Spinal cord (tissue), 10 donors: ENCODE measurements at places on chromosomes 7 and 10. TPM values are rescaled to one million over a fixed set of nuclear protein-coding genes. Genes with fewer than 3 reads are reported as not detected.

- no peak for DNase-seq
Measured at GRCh38 chr7:69129524-69129923, 468.8 kb upstream of the AUTS2 start.

- DNase-seq: peak; percentile 20
Measured at GRCh38 chr7:97845622-97846203, 26.5 kb downstream of the ASNS start.

DNA sequence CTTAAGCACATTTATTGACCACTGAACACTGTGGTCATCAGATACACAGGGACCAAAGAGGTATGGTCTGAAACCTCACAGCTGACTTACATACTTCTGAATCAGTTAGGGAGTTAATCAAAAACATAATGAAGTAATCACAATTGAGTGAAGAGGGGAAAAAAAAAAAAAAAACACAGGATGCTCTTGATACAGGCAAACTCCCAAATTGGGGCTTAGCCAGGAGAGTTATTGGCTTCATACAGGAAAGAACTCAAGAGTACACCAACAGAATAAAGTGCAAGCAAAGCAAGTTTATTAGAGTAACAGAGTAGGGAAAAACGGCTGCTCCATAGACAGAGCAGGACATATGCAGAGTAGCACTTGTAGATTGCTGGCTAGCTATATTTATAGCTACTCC is 917.0 kb downstream of the CNTNAP2 start:
- DNase-seq: no peak

DNA sequence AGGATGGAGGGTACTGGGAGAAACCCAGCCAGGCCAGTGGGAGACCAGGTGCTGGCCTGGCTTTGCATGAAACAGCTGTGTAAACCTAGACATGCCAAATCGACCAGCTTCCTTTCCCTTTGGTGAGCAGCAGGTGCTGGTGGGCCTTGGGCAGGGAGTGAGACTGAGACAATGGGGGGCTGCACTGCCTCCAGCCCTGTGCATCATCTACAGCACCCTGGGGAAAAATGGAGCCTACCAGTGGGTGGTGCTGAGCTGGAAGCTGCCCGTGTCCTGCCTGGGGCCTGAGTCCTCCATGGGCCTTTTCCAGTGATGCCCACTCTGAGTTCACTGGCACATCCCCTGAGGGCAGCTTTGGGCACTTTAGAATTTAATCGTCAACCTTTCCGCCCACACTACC is 19.2 kb upstream of the DDC start:
- DNase-seq: no peak

DNA sequence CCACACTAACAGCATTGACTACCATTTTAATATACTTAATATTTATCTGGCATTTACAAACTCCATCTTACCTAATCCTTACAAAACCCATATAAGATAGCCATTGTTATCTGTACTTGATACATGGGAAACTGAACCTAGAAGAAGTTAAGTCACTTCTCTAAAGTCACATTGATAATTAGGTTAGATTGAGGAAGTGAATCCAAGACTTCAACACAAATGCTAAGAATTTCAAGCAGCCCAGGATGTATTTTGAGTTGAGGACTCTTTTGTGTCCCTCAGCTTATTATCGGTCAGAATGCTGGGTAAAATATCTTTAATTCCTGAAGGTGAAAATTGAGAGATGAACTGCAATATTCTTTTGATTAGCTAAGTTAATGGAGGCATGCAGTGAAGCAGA is 465.5 kb downstream of the PHTF2 start:
- DNase-seq: no peak

CLDN4 gene
- 0.20 TPM for total RNA-seq

DNA sequence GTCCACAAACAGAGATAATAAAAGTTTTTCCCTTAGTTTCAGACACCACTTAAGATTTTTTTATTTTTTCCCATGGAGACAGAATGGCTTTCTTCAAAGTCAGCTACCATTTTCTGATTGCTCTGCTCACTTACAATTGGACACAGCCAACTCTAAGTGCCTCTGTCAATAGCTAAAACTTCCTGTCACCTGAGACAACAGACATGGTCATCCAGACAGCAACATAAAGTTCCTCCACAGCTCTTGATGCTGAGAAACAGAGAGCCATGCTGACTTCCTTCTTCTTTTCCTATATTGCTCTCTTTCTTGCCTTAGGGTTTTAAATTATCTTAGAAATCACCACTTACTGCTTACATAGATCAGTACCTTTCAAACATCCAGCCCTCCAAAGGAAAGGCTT is 12.0 kb downstream of the ZNF800 start:
- no peak for DNase-seq

GRCh38 chr7:106246902-106247711 is 37.7 kb downstream of the NAMPT start:
- DNase-seq: no peak

- DNase-seq: no peak
Measured at GRCh38 chr7:936386-937054, 18.0 kb downstream of the ADAP1 start.

DNA sequence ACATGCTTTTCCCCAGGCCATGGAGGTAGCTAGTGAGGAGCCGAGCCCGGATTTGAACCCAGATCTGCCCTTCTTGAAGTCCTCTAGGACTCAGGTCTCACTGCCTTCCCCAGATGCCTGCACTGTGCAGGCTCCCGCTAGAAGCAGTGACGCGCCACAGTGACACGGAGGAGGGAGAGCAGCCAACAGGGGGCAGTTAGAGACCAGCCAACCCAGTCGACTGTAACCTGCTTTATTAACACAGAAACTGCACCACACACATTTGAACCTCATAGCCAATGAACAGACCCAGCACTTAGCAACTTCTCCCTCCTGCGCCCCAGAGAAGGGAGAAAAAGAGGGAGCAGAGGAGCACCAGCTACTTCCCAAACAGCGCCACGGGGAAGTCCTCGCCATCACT is 27.4 kb downstream of the PILRA start:
- peak; percentile 1 for DNase-seq

PAPOLB gene
- total RNA-seq: 0.94 TPM

- no peak for DNase-seq
Measured at GRCh38 chr10:93755443-93756116, 2.2 kb upstream of the LGI1 start.

- no peak for DNase-seq
Measured at GRCh38 chr10:110445871-110446270, 51.8 kb upstream of the DUSP5 start.

GJD4 gene
- 0.20 TPM for total RNA-seq

GRCh38 chr7:104130726-104131125 is 77.1 kb downstream of the ORC5 start:
- no peak for DNase-seq

NCF1 gene
- total RNA-seq: 2.8 TPM

- DNase-seq: no peak
Measured at GRCh38 chr10:29450405-29450804, 161.5 kb downstream of the LYZL1 start.

GRCh38 chr7:66741-67140 is 125.6 kb upstream of the FAM20C start:
- no peak for DNase-seq

DNA sequence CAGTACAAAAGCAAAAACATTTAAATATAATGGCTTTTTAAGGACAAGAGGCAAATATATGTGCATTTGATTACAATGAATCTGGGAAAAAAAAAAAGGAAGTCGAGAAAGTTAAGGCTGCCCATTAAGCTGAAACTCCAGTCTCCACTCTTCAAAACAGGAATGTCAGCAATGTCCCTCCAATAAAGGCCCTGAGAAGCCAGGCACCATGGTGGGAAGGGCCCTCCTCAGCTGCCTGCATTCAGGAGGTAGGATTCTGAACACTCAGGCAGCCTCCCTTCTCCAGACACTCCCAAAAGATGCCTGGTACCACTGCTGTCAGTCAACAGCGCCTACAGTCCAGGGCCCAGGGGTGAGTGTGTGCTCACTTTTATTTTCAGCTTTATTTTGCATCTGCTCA is 121.3 kb upstream of the MGMT start:
- DNase-seq: no peak

DNA sequence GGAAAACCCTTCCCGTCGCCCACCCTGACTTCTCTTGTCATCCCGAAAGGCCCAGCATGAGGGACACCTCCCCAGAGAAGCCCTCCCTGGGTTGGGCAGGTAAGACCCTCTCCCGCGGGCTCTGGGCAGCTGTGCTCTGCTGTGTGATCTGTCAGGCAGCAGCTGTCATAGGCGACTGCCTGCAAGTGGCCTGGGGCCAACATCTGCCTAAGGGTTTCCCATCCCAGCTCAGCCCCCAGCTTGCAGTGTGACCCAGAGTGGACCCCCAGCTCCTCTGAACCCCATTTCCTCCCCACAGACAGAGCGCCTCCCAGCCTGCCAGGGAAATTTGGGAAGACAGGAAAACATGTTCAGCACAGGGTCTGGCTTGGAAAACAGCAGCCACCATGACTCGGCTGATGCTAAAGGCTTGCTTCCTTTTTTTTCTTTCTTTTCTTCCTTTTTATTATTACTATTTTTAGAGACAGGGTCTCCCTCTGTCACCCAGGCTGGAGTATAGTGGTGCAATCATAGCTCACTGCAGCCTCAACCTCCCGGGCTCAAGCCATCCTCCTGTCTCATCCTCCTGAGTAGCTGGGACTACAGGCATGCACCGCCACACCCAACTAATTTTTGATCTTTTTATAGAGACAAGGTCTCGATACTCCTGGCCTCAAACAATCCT is 18.3 kb upstream of the TNRC18 start:
- DNase-seq: no peak

DNA sequence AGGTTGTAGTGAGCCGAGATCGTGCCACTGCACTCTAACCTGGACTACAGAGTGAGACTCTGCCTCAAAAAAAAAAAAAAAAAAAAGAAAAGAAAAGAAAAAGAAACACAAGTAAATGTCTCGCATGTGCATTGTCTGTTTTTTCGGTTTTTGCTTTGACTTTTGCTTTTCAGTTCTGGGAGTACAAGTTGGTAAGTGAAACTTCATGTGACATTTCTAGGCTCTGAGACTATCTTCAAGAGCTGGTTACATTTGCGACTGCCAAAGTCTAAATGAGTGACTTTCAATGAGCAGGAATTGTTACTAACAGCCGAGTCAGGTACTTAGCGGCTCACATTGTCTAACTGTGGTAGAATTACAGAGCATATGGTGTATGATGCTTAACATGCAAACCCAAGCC is 107.0 kb upstream of the CELF2 start:
- DNase-seq: no peak

GTPBP4 gene
- total RNA-seq: 31.9 TPM

GRCh38 chr7:68457481-68457880 is 1140.8 kb upstream of the AUTS2 start:
- DNase-seq: no peak

METTL27 gene
- total RNA-seq: 0.79 TPM

PRF1 gene
- total RNA-seq: 0.44 TPM

DNA sequence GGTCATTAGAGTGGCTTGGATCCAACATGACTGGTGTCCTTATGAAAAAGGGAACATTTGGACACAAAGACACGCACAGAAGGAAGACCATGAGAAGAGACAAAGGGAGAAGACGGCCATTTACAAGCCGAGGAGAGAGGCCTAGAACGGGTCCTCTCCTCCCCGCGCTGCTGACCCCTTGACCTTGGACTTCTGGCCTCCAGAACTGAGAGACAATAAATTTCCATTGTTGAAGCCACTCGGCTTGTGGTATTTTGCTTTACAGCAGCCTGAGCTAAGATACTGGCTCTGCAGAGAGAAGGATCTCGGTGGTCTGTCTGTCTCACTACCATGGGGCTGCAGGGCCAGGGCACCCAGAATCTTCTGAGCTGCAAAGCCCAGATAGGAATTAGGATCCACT is 38.1 kb upstream of the ECHDC3 start:
- DNase-seq: no peak

GRCh38 chr10:18505456-18506118 is 145.8 kb downstream of the NSUN6 start:
- DNase-seq: no peak

- no peak for DNase-seq
Measured at GRCh38 chr10:116121640-116122525, 151.1 kb downstream of the GFRA1 start.

TLX1 gene
- not detected for total RNA-seq

DNA sequence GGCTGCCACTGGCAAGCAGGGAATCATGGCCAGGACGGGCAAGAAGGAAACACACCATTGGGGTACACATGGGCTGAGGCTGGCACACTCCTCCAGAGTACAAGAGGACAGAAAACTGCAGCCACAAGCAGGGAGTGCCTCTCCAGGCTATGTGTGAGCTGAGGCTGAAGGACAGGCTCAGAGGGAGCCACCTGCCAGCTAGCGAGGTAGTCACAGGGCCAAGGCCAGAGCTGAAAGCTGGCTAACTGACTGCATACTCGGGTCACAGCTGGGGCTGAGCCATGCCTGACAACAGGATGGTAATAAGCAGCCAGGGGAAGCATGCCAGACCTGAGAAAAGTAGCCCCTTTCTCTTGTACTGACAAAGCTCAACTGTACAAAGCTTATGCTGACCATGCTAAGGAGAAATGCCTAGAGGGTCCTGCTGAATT is 52.0 kb downstream of the KIF5B start:
- DNase-seq: peak; percentile 35

GIMAP8 gene
- 4.7 TPM for total RNA-seq

DNA sequence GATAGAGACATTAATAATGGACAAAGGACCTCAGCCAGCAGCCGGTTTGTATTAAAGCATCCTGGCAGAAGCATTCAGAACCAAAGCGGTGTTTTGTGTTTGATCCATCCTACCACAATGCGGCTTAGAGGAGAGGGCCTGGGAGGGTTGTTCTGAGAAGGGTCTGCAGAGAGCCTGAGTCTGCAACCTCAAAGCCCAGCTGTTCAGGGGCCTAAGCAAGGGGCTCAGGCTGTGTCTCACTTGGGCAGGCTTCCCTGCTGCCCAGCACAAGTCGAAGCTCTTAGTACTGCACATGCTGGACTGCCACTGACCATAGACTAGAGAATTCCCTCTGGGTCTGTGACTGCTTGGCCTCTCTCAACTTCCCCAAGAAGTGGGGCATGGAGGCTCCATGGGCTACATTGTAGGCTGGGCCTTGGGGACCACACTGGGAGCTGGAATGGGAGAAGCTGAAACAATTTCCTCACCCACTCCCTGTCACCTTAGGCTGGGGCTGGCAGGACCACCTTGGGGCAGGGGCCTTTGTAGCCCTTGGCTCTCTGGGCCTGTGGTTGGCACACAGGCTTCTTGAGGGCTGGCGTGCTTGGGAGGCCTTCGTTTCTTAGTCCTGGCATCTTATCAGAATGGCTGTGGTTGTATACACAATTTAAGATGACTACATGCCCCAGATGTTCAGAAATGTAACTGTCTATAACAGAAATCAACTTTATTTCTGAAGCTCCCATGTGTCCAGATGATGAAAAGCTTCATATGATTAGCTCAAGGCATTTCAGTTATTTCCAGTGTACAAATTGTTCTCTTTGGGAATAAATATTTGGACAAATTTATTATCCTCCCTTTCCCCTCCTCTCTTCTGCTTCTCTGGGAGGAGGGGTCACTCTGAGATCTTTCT is 44.5 kb downstream of the LRRC18 start:
- no peak for DNase-seq

PON3 gene
- total RNA-seq: 3.5 TPM

NPSR1 gene
- total RNA-seq: 0.59 TPM

DNA sequence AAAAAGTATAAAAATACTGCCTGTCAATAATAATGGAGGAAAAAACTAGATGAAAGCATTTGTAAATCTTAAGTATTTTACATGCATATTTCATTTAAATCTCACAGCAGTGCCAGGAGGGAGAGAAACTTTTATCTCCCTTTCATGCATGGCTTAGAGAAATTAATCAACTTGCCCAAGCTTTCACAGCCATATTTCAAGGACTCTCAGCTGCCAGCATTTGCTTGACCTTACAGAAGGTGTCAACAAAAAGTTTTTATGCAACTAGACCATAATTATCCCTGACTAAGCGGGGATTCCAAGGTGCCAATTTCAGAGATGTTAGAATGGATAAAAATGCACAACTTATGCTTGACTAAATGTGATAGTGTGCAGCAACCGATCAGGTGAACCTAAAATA is 125.4 kb downstream of the ZFAND4 start:
- no peak for DNase-seq

EPHB6 gene
- 15.6 TPM for total RNA-seq
